Esophagus mucosa (tissue), 1 donor: ENCODE measurements at places on chromosomes 2 and 18.

- no peak for ATAC-seq
Measured at GRCh38 chr2:176110415-176111308, 3.6 kb downstream of the HOXD11 start.

- ATAC-seq, result no peak
Measured at GRCh38 chr2:23314687-23315086, 70.3 kb upstream of the KLHL29 start.

DNA sequence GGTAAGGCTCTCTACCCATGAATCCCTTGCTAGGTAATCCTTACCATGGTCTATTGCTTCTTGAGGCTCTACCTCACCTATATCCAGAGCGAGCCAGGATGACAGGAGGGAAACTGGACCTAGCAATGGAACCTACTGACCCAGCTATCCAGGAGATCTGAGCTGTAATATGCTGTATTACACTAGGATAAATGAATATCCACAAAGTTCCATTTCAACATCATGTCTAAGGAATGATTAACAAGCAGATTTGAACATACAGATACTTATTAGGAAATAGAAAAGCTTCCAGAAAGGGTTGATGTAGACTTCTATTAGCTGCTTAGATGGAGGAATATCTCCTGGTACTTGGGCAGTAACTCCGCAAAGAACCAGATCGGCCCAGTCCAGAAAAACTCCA lies 110.1 kb downstream of the BAZ2B start:
- ATAC-seq, result peak; percentile 45

- peak; percentile 36 for ATAC-seq
Measured at GRCh38 chr18:55012008-55012407, 52.7 kb upstream of the CCDC68 start.

GRCh38 chr2:47051562-47051961 lies 103.5 kb downstream of the STPG4 start:
- ATAC-seq, result no peak

- ATAC-seq, result no peak
Measured at GRCh38 chr2:63301481-63301880, 250.9 kb downstream of the OTX1 start.
